ACHN (cell line): ENCODE measurements at places on chromosomes 4 and X.

GRCh38 chrX:25275159-25275558, 259.4 kb upstream of the ARX start:
- no peak for DNase-seq

DNA sequence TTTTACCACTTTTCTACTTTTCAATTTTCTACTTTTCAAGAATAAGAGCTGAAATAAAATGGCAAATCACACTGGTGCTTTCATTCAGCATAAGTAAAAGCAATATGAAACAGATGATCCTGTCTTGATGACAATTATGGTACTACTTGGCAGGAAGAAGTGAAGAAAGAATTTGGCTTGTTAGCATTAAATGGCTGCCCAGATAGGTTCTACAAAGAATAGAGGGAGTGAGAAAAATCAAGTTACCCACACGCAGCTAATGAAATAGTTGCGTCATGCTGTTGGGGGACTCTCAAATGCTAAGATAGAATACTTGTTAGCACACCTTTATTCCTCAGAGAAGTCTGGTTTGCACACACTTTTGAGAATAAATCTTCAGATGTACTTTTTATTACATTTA, 12.5 kb upstream of the LCORL start:
- no peak for DNase-seq

- DNase-seq: no peak
Measured at GRCh38 chr4:3767570-3768288, 1.5 kb downstream of the ADRA2C start.

DNA sequence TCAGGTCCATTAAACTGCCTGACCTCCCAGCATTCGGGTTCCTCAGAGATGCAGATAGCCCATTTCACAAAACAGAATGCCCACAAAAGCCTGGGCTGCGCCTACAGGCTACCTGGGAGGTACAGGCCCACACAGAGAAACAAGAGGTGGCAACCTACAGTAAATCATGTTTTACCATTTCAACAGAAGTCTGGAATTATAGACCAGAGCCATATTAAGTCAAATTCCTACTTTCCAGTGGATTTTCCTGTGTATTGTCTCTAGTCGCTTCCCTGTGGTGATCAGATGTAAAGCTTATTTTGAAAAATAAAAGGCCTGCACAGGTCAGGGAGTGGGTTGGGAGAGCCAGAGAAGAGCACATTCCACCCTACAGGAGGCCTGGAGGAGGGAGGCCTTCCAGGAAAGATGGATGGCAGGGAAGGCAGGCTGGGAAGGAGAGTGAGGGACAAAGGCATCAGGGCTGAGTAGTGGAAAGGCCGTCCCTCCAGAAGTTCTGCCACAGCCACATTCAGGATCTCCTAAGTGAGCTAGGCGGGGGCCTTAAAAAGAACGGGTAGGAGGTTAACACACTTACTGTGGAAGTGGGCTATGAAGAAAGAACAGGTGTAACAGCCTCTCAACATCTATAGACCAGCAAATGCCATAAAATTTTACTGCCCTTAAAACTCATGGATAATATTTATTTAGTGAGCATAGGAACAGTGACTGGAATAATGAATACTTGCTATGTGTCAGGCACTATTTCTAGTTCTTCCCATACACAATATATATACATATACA, 19.0 kb upstream of the USO1 start:
- no peak for DNase-seq

- DNase-seq: no peak
Measured at GRCh38 chr4:113335746-113336145, 286.3 kb downstream of the ANK2 start.

DNA sequence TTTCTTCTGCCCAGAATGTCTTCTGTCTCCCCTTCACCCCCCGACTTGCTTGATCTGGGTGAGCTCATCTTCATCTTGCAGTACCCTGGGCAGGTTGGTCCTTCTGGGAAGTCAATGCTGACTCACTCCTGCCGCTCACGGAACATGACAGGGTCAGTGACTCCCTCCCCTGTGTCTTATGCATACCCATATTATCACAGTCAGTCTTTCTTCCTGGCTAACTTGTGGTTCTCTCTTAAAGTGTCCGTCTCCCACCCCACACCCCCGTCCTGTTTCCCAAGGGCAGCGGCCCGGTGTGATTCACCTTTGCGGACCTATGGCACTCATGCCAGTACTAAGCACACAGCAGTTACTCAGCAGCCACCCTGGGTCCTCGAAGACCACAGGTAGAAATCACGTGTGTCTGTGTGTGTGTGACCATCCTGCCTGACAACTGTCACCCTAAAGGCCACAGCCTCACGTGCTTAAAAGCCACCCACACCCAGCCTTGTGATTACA, 17.7 kb downstream of the IQSEC2 start:
- DNase-seq: peak; percentile 69

DNA sequence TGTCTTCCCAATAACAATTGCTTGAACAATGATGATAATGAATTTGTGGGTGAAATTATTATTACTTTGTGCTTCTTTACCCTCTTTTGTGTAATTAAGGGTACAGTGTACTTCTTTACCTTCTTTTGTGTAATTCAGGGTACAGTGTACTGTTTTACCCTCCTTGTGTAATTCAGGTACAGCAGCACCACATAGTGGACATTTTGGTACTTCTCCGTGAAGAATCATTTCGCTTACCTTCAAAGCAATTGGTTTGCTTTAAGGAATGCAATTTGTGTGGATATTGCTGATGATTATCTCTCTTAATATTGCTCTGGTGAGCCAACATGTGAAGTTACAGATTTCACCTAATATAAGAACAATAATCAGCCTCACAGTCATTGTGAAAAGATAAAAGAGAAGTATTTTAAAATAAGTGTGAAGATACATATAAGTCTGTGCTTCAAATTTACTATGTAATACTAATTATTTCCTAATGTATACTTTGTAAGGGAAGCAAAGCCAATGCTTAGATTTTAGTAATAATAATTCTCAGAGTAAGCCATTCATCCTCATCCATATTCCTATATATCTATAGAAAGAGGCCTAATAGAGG, 27.2 kb upstream of the SEC24B start:
- DNase-seq: peak; percentile 52

- DNase-seq: no peak
Measured at GRCh38 chr4:107248571-107248970, 212.5 kb upstream of the DKK2 start.

DNA sequence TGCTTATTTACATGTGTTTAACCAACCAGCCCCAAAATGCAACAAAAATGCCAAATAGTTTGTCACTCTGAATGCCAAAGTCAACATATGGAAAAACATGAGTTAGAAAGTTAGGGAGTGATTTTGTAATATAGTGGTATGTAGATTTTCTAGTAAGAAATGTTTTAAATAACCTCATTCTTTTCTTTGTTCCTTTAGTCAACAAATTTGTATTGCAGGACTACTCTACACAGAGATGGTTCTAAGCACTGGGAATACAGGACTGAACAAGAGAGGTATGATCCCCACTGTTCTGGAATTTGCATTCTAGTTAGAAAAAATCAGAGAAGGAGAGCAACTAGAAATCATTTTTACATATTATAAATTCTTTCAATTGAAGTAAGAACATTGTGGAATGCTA, 218.8 kb upstream of the ANXA10 start:
- DNase-seq: no peak

GRCh38 chr4:8198906-8199593, at the start of gene SH3TC1:
SH3TC1 (plus strand) TSS chr4:8199290; CDS start chr4:8205195, 5,905 bp downstream.
- peak; percentile 90 for DNase-seq

DNA sequence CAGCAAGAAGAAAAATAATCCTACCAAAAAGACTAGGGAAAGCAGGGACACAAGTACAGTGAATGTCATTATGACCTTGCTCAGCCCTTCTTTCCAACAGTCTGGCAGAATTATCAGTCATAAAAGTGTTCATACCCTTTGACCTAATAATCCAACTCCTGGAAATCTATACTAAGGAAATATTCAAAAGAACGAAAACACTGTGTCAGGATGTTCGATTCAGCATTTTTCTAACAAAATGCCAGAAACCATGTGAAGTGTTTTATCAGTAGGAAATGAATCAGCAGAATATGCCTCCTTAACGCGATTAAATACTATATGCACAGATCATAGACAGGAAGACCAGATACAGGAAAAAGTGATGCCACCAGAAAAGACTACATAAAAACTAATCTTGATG, 16.2 kb upstream of the S100G start:
- DNase-seq: no peak

DNA sequence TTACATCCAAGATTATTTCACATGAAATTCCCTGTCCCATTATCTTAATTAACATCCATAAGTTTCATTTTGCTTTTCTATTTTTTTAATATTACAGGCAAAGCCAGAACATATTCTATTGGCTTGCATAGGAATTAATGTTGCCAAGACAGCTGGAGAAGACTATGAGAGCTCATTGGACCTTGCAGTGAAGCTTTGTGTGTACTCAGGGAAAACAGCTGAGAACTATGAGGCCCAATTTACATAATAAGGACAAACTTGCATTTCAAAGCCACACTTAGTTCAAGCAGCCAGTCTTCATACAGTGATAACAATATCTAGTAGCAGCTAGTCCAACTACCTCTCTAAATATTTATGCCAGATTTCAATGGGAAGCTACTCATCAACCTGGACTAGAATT, 134.4 kb downstream of the DDX53 start:
- DNase-seq: no peak

DNA sequence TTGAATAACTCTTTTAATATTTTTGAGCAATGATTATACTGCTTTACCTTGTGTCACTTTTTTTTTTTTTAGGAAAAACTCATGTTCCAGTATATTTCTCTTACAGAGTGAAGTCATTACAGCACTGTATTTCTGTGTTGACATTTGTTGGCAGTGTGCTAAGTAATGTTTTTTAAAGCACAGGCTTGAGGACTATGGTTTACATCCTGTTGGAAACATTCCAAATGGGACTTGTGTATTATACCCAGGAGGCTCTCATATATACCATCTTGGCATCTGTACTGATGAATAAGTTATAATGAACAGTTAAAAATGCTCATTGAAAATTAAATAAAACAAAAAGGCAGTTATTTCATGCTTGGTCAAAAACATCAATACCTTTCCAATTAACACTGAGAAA, 33.8 kb downstream of the CEP44 start:
- DNase-seq: no peak

DNA sequence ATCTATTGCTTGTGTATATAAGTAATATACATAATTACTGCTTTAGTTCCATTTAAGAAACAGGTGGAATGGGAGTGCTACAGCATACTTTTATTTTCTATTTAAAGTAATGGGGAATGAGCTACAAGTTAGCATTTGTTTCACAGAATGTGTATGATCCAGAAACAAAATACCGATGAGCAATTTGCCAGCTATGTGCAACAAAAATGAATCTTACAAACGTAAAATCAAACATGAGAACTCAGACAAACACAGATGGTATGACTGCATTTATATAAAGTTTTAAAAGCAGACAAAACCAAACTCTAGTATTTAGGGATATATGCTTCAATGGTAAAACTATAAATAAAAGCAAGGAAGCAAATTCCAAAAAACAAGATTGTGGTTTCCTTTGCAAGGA, 141.7 kb downstream of the PAPSS1 start:
- no peak for DNase-seq

- no peak for DNase-seq
Measured at GRCh38 chr4:62640296-62640695, 1440.2 kb downstream of the ADGRL3 start.

- DNase-seq: no peak
Measured at GRCh38 chr4:3781193-3781886, 15.2 kb downstream of the ADRA2C start.

GRCh38 chrX:123600181-123600580, 132.7 kb downstream of the THOC2 start:
- DNase-seq: no peak

DNA sequence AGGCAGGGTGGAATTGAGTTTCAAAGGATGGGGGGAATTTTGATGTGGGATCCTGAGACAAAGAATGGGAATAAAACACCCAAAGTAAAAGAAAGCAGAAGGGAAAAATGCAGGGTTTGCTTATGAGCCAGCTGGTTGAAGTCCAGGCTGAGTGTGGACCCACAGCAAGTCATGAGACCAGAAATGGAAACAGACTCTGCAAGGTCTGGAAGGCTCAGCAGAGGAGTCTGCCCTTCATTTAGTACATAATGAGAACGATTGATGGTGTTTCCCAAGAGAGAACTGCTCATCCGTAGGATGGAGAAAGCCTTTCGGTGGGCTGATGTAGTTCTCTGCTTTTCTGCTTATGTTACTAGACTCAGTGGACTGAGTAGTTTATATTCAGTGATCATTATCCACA, 259.1 kb downstream of the C4orf33 start:
- no peak for DNase-seq

- no peak for DNase-seq
Measured at GRCh38 chr4:82704156-82704555, 94.4 kb downstream of the SCD5 start.

DNA sequence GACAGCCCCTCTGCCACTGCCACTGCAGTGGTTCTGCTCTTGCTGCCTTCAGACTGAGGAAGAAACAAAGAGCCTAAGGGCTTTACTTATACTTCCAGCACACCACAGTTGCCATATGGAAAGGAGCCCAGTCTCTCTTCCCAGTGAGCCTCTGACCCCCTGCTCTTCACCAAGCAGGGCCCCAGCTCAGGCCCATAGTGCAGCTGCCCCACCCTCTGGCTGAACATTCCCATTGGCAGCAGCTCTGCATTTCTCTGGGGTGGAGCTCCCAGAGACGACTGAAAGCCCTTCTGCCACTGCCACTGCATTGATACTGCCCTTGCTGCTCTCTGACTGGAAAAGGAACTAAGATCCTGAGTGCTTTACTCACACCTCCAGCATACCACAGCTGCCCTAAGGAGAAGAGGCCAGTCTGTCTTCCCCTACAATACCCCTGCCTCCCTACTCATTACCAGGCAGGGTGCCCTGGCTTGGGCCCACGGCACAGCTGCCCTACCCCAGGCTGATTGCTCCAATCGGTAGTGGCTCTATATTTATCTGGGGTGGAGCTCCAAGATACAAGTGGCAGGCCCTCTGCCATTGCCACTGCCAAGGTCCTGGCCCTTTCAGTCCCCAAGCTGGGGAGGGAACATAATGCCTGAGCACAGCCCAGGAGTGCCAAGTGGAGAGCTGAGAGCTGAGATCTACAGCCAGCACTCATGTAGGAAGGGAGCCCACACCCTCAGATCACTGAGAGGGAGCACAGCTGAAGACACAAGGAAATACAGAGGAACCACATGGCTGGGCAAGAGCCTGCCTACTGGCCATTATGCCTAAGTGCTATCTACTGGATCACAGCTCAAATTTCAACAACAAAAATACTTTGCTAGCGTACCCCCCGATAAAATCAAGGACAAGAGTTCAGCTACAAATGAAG, 36.0 kb downstream of the AWAT2 start:
- no peak for DNase-seq

GRCh38 chr4:4568806-4569427, 27.1 kb upstream of the STX18 start:
- no peak for DNase-seq

DNA sequence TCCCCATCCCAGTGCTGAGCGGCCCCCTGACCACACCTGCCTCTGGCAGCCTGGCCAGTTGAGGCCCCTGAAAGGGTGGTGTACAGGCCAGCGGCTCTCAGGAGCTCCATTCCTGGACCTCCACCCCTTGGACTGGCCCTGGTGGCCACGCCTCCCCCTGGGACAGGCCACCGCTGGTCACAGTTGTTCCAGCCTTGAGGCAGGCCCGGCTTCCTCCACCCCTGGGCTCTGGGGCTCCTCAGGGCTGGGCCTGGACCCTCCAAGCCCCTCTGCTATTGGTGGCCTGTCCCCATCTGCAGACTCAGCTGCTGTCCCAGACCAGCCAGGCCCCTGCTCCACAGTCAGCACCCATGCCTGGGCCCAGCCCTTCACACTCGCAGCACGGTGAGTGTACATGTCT, 93.2 kb upstream of the NKX1-1 start:
- no peak for DNase-seq
